ENCODE measurements at places on chromosomes 12 and 14. TPM values are rescaled to one million over a fixed set of nuclear protein-coding genes. Genes with fewer than 3 reads are reported as not detected.

SCN8A gene
- total RNA-seq = 0.71 TPM

MYO1A gene
- total RNA-seq = 0.71 TPM

DNA sequence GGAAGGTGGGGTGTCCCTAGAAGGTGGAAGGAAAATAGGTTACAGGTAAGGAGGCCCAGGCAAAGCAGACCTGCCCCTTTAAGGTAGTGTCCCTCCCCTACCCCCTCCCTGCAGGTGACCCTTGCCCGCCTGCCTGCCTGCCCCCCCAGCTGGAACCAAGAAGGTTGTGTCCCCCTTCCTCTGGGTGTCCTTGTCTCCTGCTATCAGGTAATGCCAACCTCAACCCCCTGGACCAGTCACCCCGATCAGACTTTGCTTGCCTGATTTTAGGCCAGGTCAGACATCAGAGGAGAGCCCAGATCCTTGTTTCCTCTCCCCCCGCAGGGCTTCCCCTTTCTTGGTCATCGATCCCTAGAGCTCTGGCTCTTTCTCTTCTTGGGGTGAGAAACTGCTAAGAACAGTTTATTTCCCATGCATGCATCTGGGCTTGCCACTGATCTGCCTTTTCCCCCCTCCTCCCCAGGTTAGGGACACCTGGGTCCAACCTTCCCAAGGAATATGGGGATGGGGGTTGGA lies at the start of gene SLC39A5:
Gene SLC39A5, plus strand, starts transcription at position 136 of the 516 bp plus-strand sequence. CDS start 1,224 bp downstream, outside the sequence.
- no peak for DNase-seq

- no peak for DNase-seq
Measured at GRCh38 chr14:93100570-93100969, 15.2 kb downstream of the ITPK1 start.

GRCh38 chr12:130017591-130018449 lies 114.0 kb upstream of the TMEM132D start:
- peak; percentile 19 for DNase-seq

- peak; percentile 81 for DNase-seq
Measured at GRCh38 chr12:106645074-106645421, 62.2 kb downstream of the RFX4 start.

GRCh38 chr14:102544046-102544746 lies 34.6 kb upstream of the ANKRD9 start:
- no peak for DNase-seq

- DNase-seq = no peak
Measured at GRCh38 chr14:83885837-83886293, 1644.1 kb upstream of the FLRT2 start.
